ENCODE measurements at places on chromosomes 11 and 22.

- DNase-seq: no peak
Observed at GRCh38 chr11:119441898-119442243, 18.9 kb upstream of the THY1 start.

GRCh38 chr22:40181323-40181722 is 3.6 kb downstream of the TNRC6B start:
- no peak for DNase-seq

GRCh38 chr22:37240240-37240940 is 3.7 kb downstream of the RAC2 start:
- DNase-seq: no peak

GRCh38 chr11:50155508-50155907 is 122.8 kb downstream of the OR4C45 start:
- DNase-seq: no peak

- DNase-seq: no peak
Observed at GRCh38 chr22:47417699-47418098, 655.2 kb downstream of the TBC1D22A start.

DNA sequence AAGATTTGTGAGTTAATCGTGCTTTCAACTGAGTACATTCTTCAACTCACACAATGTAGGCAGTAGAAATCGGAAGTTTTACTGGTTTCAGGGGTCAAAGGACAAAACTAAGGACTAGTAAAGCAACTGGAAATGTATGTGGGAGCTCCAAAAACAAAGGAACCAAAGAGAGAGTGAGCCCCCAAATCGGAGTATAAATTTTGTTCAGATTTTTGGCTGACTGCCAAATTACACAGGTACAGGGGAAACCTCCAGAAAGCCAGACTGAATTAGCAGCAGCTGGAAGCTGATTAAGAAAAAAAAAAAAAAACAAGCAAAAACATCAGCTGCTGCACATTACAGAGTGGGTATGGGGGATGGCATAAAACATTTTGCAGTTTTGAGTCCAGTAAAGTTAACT is 75.2 kb upstream of the GNAZ start:
- no peak for DNase-seq

DNA sequence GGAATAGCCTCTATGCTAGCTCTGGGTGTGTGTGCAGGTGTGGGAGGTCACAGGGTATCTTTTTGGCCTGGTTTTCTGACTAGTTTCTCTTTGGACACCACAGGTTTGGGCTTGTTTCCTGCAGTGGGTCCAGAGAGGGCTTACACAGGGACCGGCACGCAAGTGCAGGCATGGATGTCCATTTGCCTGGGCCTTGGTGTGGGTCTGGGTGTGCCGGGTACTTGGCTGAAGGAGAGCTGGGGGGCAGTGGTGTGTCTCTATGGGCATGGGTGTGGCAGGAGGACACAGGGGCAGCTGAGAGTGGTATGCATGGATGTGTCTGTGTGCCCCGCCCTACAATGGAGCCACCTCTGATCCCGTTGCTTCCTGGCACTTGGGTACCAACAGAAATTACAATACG is 7.5 kb upstream of the KCNJ11 start:
- DNase-seq: no peak

DNA sequence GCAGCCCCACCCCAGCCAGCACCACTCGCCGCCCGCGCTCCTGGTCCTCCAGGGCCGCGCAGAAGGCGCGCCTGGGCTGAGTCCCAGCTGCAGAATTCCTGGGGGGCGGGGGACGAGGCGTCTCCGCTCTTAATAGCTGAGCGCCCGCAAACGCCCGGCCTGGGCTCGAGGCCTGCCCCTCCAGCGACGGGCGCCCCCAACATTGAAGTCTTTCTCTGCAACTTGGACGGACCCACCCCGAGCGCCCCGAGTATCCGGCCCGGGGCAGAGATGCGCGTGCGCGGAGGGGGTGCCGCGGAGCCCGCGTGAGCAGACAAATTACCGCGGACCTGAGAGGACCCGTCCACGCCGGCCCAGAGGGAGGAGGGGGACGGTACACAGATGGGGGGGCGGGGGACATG is 6.7 kb upstream of the SYT7 start:
- no peak for DNase-seq

- no peak for DNase-seq
Observed at GRCh38 chr22:43774318-43774915, 37.7 kb downstream of the EFCAB6 start.

DNA sequence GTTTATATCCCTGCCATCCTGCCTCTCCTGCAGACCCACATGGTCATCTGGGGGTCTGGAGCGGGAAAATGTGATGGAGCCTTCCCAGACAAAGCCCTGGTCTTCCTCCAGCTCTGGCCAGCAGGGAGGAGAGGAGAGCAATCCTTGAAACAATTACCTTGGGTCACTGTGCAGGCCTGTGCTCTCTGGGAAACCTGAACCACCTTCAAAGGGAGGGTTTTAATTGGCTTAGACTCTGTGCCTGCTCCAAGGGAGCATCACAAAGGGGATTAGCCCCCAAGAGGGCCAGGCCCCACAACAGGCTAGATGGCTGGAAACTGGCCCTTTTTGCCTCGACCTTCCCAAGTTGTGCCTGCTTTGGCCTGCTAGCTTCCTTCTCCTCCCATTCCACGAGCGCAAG is 351.9 kb downstream of the TENM4 start:
- no peak for DNase-seq

GRCh38 chr22:21074102-21074715 is 28.5 kb downstream of the LRRC74B start:
- no peak for DNase-seq

DNA sequence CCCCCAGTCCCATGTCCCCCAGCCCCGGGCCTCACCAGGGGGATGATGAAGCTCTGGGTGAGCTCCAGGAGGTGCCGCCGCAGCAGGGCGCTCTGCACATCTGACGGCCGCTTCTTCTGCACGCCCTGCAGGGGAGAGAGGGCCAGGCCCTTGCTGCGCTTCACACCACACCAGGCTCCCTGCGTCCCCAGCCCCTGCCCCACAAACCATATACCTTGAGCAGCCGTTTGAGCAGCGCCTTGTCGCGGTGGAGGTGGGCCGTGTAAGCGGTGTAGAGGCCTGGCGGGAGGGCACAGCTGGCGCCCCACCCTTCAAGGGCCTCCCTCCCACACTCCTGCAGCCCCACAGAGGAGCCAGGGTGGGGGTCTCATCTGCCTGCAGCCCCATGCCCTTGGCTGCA is 6.2 kb upstream of the PLXNB2 start:
- no peak for DNase-seq

DNA sequence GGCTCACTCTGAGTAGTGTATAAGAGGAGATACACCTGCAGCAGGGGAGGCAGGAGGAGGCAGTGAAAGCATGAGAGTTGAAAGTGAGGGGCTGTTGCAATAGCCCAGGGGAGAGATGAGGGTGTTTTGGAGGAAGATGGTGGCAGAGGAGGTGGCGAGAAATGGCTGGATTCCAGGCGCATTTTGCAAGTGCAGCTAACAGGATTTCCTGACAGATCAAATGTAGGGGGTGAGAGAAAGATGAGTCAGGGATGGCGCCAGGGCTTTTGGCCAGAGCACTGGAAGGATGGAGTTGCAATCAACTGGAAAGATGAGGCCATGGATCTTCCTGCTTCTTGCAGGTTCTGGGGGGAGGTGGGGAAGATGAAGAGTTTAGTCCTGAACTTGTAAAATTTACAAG is 16.8 kb upstream of the TSPAN18 start:
- no peak for DNase-seq

GRCh38 chr22:28773461-28773867 is 969 bp downstream of the CCDC117 start:
- DNase-seq: no peak

- DNase-seq: no peak
Observed at GRCh38 chr22:49462795-49463194, 364.9 kb downstream of the BRD1 start.

DNA sequence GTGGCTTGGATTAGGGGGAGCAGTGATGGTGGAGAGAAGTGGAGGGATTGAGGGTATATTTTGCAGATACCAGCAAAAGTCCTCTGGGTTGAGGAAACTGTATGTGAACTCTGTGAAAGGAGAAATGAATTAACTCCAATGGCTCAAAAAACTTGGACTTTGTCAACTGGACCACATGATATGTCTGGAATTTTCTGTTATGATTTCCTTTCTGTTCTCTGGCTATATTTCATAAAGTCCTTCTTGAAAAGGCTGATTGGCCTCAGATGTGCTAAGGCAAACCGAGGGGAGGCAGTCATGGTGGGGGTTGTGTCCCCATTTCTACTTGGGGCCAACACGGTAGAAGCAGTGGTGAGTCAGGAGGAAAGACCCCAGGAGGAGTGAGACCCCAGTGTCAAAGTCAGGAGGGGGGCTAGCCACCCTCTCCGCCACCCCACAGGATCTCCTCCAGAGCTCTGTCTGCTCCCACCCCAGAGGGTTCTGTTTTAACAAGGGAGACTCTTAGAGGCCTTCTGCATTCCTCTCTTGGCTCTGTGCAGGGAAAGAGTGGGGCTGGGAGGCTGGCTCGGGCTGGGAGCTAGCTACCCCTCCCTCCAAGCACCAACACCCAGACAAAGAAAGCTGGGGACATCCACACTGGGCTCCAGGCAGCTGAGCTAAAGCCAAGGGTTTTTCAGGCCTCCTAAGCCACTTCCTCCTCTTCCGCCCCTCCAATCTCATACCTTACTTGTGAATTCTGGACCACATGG is 13.8 kb downstream of the CHRDL2 start:
- DNase-seq: no peak

DNA sequence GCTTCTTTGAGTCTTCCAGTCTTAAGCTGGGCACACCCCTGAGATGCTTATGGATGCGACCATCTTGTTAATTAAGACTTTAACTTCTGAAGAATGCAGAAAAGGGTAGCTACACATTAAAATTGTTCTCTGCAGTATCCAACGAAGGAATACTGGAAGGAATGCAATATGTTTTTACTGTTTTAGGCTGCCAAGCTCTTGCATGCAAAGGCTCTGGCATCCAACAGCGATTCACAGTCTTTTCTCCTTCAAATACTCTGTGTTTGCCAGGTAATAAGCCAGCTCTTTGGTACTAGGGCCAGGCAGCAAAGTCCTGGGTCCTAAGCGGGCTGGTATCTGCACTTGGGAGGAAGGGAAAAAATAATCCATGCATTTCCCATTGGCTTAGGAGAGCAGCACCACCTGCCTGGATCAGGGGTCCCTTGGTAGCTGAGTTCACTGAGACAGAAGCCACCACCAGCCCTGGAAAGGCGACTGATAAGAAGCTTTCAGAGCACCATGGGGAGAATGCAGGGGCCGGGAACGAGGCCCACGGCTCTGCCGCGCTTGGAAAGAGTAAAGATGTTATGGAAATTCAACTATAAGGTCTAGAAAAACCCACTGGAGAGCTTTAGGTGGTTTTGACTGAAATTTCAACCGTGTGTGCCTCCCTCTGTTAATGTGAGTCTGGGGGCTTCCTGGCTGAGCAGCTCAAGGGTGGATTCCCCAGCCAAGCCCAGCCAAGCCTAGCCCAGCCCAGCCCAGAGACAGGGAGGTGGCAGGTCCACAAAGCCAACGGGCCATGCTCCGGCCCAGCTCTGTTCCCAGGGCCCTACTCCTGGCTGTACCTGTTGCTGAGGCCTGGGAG is 67.0 kb upstream of the CCND1 start:
- no peak for DNase-seq

- DNase-seq: no peak
Observed at GRCh38 chr22:37224757-37225420, 12.6 kb upstream of the SSTR3 start.

DNA sequence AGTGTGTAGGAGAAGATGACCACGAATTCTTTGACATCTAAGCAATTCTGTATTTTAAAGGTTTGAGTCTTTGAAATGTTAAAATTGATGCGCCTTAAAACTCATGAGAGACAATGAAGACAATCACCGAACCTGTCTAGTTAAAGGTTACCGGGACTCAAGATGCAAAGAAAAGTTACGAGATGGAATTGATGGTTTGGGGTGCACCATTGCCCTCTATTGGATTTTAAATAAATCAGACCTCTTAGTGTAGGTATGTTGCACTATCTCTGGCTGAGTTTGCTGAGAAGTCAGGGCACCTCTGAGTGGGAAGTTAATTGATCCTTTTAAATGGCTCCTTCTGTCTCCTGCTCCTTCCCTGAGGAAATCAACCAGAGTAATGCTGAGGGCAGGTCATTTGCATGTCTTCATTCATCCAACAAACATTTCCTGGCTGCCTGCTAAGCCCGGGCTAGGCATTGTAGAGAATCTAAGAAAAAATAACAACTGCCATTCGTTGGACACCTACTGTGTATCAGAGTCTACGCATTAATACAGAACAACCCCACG is 19.4 kb upstream of the TMA7B start:
- DNase-seq: no peak
